ENCODE measurements at places on chromosomes 6 and 20.

GRCh38 chr20:19944772-19945459 lies 72.2 kb upstream of the NAA20 start:
- DNase-seq: no peak

GRCh38 chr6:42292004-42292740 lies 74.5 kb upstream of the MRPS10 start:
- DNase-seq: peak; percentile 52

DNA sequence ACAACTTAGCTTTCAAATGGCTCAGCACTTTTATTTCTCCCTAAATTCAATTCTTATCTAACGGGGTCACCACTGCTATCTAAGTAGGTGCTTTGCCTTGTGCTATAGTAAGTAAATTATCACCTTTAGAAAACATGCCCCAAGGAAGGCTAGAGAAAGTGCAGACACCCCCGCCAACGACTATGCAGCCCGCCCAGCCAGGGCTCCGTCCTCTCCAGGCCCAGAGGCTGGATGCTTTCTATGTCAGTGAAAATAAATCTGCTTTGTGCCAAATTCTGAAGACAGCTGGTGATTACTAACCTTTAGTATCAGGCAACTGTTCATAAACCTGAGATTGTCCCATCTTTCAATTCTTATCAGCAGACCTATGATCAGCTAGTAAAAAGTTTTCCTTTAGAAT lies 14.3 kb downstream of the KIAA0319 start:
- DNase-seq: no peak

GRCh38 chr20:62921119-62921687 lies 5.1 kb downstream of the DIDO1 start:
- peak; percentile 73 for DNase-seq

GRCh38 chr6:13273931-13274706 lies 54.2 kb downstream of the TBC1D7 start:
- no peak for DNase-seq

DNA sequence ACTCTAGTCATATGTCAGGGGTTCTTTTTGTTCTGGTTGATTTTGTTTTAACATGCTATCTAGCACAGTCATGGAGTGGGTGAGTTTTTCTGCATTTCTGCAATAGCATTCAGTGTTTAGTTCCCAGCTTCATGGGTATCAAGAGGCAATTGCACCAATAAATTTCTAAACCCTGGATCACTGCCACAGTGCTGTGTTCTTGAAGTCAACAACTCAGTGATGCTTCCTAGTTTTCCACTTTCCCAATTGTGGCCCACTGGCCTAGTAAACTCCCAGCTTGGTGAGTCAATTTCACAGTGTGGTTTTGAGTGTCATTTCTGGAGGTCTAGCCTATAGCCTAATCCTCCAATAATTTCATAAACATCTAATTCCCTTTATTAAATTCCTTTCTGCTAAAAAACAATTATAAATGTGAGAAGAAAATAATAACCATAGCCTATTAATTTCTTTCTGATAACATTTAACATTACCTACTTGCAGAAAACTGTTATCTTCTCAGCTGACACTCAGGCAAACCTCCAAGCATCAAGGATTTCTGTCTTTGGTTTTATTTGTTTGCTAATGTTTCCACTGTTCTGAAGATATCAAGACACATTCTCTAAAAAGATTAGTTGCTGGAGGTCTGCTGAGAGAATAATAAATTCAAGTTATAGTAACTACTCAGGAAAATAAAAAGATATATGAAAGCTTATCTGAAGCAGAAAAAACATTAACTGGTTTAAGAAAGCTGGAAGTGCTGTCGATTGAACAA lies 89.9 kb downstream of the PDE7B start:
- DNase-seq: no peak

DNA sequence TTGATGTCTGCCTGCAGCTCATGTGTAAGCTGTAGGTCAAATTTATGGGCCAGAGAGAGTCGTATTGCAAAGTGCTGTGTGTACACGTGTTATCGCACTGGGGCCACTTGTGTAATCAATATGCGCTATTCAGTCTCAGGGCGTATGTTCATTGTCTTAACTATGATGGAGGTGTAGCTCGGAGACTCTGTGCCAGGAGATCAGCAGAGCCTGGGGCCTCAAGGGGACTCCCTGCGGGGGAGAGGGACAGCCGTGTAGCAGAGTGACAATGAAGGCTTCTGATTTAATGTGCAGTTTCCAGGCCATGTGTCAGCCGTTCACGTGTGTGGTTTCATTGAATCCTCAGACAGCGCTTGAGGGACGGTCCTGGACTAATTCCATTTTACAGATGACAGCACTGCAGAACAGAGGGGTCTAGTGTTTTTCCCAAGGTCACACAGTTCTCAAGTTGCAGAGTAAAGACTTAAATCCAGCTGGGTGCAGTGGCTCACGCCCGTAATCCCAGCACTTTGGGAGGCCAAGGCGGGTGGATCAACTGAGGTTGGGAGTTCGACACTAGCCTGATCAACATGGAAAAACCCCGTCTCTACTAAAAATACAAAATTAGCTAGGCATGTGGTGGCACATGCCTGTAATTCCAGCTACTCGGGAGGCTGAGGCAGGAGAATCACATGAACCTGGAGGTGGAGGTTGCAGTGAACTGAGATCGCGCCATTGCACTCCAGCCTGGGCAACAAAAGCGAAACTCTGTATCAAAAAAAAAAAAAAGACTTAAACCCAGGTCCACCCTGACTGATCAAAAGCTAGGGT lies 242.5 kb downstream of the PREX1 start:
- no peak for DNase-seq

- DNase-seq: no peak
Observed at GRCh38 chr20:63400486-63401210, 39.5 kb upstream of the CHRNA4 start.

Data from SW480 (cell line).